IgD-negative memory B cell (primary cell): ENCODE measurements at places on chromosomes 12 and 14. TPM values are rescaled to one million over a fixed set of nuclear protein-coding genes. Genes with fewer than 3 reads are reported as not detected.

Gene SPIC
- polyA plus RNA-seq: not detected

Gene AQP6
- polyA plus RNA-seq: not detected

Gene GLT8D2
- 0.23 TPM for polyA plus RNA-seq

Gene KRT74
- polyA plus RNA-seq: not detected

Gene KRT79
- polyA plus RNA-seq: not detected
